ENCODE measurements at places on chromosomes 13 and 19. TPM values are rescaled to one million over a fixed set of nuclear protein-coding genes. Genes with fewer than 3 reads are reported as not detected.

SELENOV gene
- 1.6 TPM for total RNA-seq

MEF2B gene
- total RNA-seq = 0.82 TPM

CDX2 gene
- 109 TPM for total RNA-seq

MRI1 gene
- 25.7 TPM for total RNA-seq

MCF2L gene
- 24.4 TPM for total RNA-seq

DNA sequence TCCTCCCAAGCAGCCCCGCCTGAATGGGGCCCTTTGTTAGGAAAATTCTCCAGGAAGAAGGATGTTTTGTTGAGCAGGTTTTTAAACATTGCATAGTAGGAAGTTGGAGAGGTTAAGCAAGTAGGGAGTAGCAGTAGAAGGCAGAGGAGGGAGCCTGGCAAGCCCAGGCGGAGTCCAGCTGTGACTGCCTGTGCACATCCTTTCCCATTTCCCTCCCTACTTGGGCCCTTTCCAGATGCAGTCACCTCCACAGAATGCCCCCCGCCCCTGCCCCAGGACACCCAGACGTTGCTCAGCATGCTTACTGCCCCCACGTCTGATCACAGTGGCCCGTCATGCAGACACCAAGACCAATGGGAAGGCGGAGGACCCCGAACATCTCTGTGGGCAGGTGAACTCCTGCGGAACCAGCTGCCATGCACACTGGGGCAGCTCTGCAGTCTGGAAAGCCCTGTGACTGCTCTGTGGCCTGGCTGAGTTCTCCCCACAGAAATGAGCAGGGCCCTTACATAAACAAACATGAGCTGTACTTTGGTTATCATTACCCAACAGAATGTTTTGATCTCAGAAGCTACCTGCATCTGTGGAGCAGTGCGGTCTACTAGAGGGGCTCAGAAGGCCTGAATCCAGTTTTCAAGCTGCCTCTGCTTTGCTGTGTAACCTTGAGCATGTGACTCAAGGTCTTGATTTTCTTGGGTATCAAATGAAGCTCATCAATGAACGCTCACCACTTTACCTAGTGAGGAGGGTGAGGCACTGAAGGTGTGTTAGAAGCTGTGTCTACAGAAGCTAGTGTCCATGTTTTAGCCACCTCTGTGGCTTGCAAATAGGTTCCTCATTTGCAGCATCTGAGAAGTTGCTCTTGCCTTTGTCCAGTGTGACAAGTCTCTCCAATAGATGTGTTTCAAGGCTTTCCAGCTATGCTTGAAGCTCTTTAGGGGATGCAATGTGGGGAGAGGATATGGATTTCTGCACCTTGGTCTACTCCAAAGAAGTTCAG lies 84.2 kb downstream of the TNFRSF19 start:
- no peak for DNase-seq
- no peaks in the 10 kb centered on the region for H3K27me3 ChIP-seq
- no peaks in the 10 kb centered on the region for H3K36me3 ChIP-seq
- no peak overlapping the region for H3K4me3 ChIP-seq
- peaks cover 49% of the 10 kb centered on the region for H3K4me1 ChIP-seq
- peak overlapping the region; percentile 42 for H3K27ac ChIP-seq

- no peaks in the 10 kb centered on the region for H3K27me3 ChIP-seq
- DNase-seq = no peak
- no peak overlapping the region for H3K27ac ChIP-seq
- H3K36me3 ChIP-seq = peaks cover 2% of the 10 kb centered on the region
Measured at GRCh38 chr19:1418951-1419738, 11.8 kb downstream of the DAZAP1 start.

GRCh38 chr19:57233207-57233606 lies 2.4 kb downstream of the AURKC start:
- no peaks in the 10 kb centered on the region for H3K4me1 ChIP-seq
- H3K36me3 ChIP-seq = no peaks in the 10 kb centered on the region
- no peaks in the 10 kb centered on the region for H3K27me3 ChIP-seq
- H3K4me3 ChIP-seq = no peak overlapping the region
- no peak overlapping the region for H3K27ac ChIP-seq

- no peaks in the 10 kb centered on the region for H3K27me3 ChIP-seq
- no peaks in the 10 kb centered on the region for H3K36me3 ChIP-seq
- H3K4me3 ChIP-seq = peak overlapping the region; percentile 51
- no peak for DNase-seq
Measured at GRCh38 chr19:41376998-41377365, 649 bp downstream of the TMEM91 start.

- H3K27me3 ChIP-seq = no peaks in the 10 kb centered on the region
- no peaks in the 10 kb centered on the region for H3K36me3 ChIP-seq
- H3K4me1 ChIP-seq = no peaks in the 10 kb centered on the region
- H3K4me3 ChIP-seq = no peak overlapping the region
Measured at GRCh38 chr19:27779954-27780353, 1433.0 kb downstream of the UQCRFS1 start.

- peaks cover 38% of the 10 kb centered on the region for H3K4me1 ChIP-seq
- peak; percentile 56 for DNase-seq
- H3K27ac ChIP-seq = peak overlapping the region; percentile 84
- H3K36me3 ChIP-seq = peaks cover 7% of the 10 kb centered on the region
- H3K27me3 ChIP-seq = no peaks in the 10 kb centered on the region
Measured at GRCh38 chr19:39430675-39431593, 4.8 kb downstream of the RPS16 start.

GRCh38 chr13:45316338-45316737 lies 24.6 kb downstream of the TPT1 start:
- peaks cover 19% of the 10 kb centered on the region for H3K4me1 ChIP-seq
- peak overlapping the region; percentile 60 for H3K27ac ChIP-seq
- H3K36me3 ChIP-seq = no peaks in the 10 kb centered on the region
- DNase-seq = no peak
- H3K4me3 ChIP-seq = peak overlapping the region; percentile 39

DNA sequence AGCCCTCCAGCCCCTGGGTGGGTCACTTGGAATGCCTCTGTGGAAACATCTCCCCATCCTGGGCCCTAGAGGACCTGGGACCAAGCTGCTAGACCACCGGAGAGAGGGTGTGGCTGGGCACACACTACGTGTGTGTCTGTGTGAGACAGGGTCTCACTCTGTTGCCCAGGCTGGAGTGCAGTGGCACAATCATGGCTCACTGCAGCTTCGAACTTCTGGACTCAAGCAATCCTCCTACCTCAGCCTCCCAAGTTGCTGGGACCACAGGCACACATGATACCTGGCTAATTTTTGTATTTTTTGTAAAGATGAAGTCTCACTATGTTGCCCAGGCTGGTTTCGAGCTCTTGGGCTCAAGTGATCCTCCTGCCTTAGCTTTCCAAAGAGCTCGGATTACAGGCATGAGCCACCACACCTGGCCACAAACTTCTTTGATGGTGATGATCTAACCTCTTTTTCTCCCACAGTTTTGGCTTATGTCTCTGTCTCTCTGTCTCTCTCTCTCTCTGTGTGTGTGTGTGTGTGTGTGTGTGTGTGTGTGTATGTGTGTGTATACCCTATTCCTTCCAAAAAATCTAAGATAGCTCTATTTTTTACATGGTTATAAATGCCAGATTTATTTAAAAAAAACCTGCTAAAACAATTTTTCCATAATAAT lies 32.1 kb upstream of the SLC7A9 start:
- peaks cover 7% of the 10 kb centered on the region for H3K4me1 ChIP-seq
- H3K27me3 ChIP-seq = no peaks in the 10 kb centered on the region
- no peak for DNase-seq
- H3K4me3 ChIP-seq = no peak overlapping the region
- H3K27ac ChIP-seq = no peak overlapping the region

GRCh38 chr13:113452942-113453901 lies at the start of gene ADPRHL1:
Gene ADPRHL1, minus strand, starts transcription at chr13:113453488. Its CDS starts 51 bp downstream, at chr13:113453437.
- H3K4me1 ChIP-seq = peaks cover 9% of the 10 kb centered on the region
- H3K27me3 ChIP-seq = no peaks in the 10 kb centered on the region
- H3K27ac ChIP-seq = peak within 1 kb of the TSS; percentile 45
- DNase-seq = no peak

- H3K36me3 ChIP-seq = 0 out of 2 replicates have a peak, but pooled peaks cover 2% of the 10 kb centered on the region
- H3K4me1 ChIP-seq = peaks cover 27% of the 10 kb centered on the region
- H3K27me3 ChIP-seq = no peaks in the 10 kb centered on the region
- peak overlapping the region; percentile 100 for H3K4me3 ChIP-seq
- DNase-seq = no peak
- peak overlapping the region; percentile 96 for H3K27ac ChIP-seq
Measured at GRCh38 chr13:50126263-50126992, 111.2 kb downstream of the KCNRG start.

GRCh38 chr13:42377640-42378382 lies 105.9 kb downstream of the AKAP11 start:
- H3K27ac ChIP-seq = no peak overlapping the region
- DNase-seq = no peak
- H3K4me1 ChIP-seq = no peaks in the 10 kb centered on the region
- no peaks in the 10 kb centered on the region for H3K27me3 ChIP-seq
- no peak overlapping the region for H3K4me3 ChIP-seq

- H3K27me3 ChIP-seq = no peaks in the 10 kb centered on the region
- no peaks in the 10 kb centered on the region for H3K36me3 ChIP-seq
- no peak overlapping the region for H3K4me3 ChIP-seq
- peaks cover 17% of the 10 kb centered on the region for H3K4me1 ChIP-seq
- H3K27ac ChIP-seq = no peak overlapping the region
- DNase-seq = no peak
Measured at GRCh38 chr13:113854238-113855011, 9.5 kb downstream of the GAS6 start.

DNA sequence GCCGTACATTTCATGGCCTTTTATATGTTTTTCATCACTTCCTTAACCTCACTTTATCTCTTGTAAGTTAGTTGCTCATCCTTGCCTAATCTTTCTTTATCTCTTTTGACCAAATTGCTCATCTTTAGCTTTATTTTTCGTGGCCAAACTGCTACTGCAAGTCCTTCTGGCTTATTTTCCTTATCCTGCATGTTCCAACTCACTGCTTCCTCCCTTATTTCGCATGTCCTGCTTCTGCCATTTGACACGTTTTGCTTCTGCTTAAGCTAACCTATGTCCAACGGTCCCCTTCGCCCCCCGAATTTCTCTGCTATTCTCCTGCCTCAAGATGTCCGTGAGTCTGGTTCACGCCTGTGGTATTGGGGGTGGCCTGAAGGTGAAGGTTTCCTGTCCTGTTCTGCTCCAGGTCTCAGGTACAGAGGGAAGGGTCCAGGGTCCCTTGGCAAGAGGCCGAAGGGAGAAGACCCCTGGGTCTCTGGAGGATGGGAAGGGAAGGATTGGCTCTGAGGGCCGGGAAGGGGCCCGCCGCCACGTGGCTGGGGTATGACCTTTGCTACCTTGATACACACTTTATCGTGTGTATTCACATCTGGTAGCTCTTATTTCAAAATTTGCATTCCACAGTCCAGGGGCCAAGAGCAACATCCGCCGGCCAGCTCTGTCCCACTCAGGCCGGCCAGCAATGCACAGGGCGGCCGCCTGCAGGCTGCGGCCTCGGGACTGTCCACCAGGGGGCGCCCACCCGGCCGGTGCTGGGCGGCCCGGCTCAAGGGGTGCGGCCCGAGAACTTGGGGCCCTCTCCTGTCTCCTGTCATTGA lies 2.9 kb upstream of the C19orf85 start:
- DNase-seq = no peak
- H3K27me3 ChIP-seq = no peaks in the 10 kb centered on the region
- no peaks in the 10 kb centered on the region for H3K4me1 ChIP-seq
- no peak overlapping the region for H3K4me3 ChIP-seq
- H3K27ac ChIP-seq = no peak overlapping the region

GRCh38 chr13:98350746-98351330 lies 173.8 kb upstream of the RNF113B start:
- DNase-seq = no peak
- no peak overlapping the region for H3K27ac ChIP-seq
- peaks cover 2% of the 10 kb centered on the region for H3K36me3 ChIP-seq
- no peak overlapping the region for H3K4me3 ChIP-seq

- H3K4me1 ChIP-seq = no peaks in the 10 kb centered on the region
- no peak overlapping the region for H3K27ac ChIP-seq
- H3K36me3 ChIP-seq = no peaks in the 10 kb centered on the region
- H3K4me3 ChIP-seq = no peak overlapping the region
Measured at GRCh38 chr13:107342747-107343146, 774.8 kb upstream of the ARGLU1 start.

DNA sequence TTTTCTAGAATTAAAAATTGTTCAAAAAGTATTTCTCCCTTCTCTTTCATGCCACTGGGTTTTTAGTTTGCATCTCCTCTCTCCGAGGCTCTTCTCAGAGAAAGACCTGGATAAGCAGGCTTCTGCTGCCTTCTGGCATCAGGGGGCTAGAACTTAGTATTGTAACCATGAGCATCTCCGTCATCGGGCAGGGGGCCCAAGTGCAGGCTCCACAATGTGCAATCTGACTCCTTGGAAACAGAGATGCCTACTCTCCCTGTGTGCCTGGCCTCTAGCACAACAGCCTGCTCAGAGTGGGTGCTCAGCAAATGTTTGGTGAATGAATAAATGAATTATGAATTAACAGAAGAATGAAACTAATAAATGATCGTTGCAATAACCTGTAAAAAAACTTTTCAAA lies 45.6 kb upstream of the MTIF3 start:
- H3K4me3 ChIP-seq = no peak overlapping the region
- no peaks in the 10 kb centered on the region for H3K27me3 ChIP-seq
- H3K36me3 ChIP-seq = no peaks in the 10 kb centered on the region

- DNase-seq = no peak
Measured at GRCh38 chr13:32590266-32590665, 4.0 kb downstream of the PDS5B start.

DNA sequence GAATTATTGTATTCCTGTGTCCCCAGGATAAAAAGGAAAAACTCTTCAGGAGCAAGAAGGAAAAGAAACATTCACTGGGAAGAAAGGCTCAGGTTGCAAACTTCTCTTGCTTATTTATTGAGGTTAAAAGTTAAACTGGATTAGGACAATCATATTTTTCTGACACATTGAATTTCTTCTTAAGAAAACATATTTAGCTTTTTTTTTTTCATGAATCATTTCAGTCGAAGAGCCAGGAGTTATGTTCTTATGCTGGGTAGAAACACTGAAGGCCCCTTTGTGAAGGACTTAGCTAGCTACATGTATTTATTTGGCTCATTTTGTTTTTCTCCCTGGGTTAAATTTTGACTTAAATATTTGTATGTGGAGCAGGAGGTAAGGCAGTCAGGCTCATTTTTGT lies 434.0 kb downstream of the KLF5 start:
- no peaks in the 10 kb centered on the region for H3K27me3 ChIP-seq
- no peak overlapping the region for H3K4me3 ChIP-seq
- no peaks in the 10 kb centered on the region for H3K4me1 ChIP-seq
- no peak overlapping the region for H3K27ac ChIP-seq
- DNase-seq = no peak

DNA sequence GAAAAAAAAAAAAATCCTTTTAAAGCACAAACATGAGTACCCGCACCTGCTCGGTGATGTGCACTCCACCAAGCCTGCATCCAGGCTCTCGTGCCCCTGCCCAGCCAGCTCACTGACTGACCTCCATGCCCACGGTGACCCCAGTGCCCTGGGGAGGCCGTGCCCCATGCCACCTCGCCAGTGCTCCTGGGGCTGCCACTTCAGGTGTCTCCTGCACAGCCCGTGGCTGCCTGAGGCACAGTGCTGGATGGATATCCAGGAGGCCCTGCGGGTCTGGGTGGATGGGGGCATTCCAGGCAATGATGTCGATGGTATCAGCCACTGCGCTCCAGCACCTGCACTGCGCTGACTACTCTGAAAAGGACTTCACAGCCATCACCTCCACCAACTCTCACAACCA lies 9.0 kb downstream of the PPP6R1 start:
- peaks cover 5% of the 10 kb centered on the region for H3K36me3 ChIP-seq
- H3K27me3 ChIP-seq = no peaks in the 10 kb centered on the region
- DNase-seq = no peak
- H3K27ac ChIP-seq = no peak overlapping the region
- H3K4me3 ChIP-seq = no peak overlapping the region
- no peaks in the 10 kb centered on the region for H3K4me1 ChIP-seq

Measured in Caco-2 (cell line).